Suprapubic skin (tissue), 4 donors: ENCODE measurements at places on chromosomes 2 and 18.

- DNase-seq, result no peak
Observed at GRCh38 chr18:20996418-20996817, 115.2 kb downstream of the ROCK1 start.

DNA sequence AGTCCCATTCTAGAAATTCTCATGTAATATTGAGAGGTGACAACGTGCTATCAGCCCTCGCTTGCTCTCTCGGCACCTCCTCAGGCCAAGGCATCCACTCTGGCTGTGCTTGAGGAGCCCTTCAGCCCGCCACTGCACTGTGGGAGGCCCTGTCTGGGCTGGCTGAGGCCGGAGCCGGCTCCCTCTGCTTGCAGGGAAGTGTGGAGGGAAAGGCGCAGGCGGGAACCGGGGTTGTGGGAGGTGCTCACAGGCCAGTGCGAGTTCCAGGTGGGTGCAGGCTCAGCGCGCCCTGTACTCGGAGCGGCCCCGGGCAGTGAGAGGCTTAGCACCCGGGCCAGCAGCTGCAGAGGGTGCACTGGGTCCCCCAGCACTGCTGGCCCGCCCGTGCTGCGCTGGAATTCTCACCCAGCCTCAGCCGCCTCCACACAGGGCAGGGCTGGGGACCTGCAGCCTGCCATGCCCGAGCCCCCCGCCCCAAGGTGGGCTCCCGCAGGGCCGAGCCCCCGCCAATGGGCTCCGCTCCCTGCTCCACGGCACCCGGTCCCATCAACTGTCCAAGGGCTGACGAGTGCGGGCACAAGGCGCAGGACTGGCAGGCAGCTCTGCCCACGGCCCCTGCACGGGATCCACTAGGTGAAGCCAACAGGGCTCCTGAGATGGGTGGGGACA is 1680.6 kb upstream of the LRRTM1 start:
- DNase-seq, result peak; percentile 74

- DNase-seq, result no peak
Observed at GRCh38 chr2:211453311-211453887, 897.0 kb downstream of the CPS1 start.

DNA sequence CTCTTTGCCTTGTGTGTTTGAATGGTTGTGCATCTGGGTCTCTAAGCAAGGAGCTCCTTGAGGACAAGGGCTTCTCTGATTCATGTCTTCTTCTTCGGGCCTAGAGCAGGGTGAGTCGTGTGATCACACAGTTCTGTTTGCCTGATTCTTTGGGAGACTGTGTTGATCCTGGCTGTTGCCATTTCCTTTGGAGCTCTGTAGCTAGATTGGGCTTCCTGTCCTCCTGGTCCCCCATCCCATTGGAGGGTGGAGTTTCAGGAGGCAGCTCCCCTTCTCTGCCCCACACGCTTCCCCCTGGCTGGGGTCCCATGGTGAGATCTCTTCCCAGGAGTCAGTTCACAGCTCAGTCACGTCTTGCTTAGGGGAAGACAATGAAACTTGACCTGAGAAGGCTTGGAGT is 92.8 kb downstream of the TRIB2 start:
- no peak for DNase-seq

- no peak for DNase-seq
Observed at GRCh38 chr18:68494802-68495581, 219.9 kb downstream of the TMX3 start.

GRCh38 chr2:122135021-122135937 is 379.8 kb downstream of the TSN start:
- no peak for DNase-seq
